ENCODE measurements at places on chromosomes 12 and 14.
A peak's percentile ranks its signal among the peaks of the same experiment; 100 is the strongest.

- no peak for DNase-seq
Observed at GRCh38 chr12:17527021-17527420, 563.0 kb downstream of the RERGL start.

GRCh38 chr12:116595186-116595585 lies 36.0 kb downstream of the MAP1LC3B2 start:
- DNase-seq, result no peak

DNA sequence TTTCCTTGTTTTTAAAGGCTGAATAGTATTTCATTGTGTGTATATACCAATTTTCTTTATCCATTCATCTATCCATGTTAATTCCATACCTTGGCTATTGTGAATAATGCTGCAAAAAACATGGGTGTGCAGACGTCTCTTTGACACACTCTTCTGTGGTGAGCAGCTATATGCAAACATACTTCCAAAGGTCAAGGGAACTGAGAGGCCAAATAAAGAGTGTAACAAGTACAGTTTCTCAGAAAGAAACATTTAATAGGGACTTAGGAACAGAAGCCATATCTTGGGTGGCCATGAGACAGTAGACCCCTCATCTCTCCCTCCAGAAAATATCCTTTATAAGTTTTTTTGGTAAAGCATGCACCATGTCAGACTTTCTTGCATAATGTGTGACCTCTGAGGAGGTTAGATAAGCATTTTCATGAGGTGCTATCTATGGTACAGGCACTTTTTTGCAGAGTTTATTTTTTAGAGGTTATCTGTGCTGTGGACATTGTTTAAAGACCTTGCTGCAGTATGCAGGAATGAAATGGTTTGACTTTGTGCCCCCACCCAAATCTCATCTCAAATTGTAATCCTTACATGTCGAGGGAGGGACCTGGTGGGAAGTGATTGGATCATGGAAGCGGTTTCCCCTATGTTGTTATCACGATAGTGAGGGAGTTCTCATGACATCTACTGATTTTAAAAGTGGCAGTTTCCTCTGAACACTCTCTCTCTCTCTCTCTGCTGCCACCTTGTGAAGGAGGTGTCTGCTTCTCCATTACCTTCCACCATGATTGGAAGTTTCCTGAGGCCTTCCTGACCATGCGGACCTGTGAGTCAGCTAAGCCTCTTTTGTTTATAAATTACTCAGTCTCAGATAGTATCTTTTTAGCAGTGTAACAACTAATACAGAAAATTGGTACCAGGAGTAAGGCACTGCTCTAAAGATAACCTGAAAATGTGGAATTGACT lies 1202.3 kb downstream of the GALC start:
- DNase-seq, result no peak

- no peak for DNase-seq
Observed at GRCh38 chr14:74594606-74595005, 17.4 kb downstream of the LTBP2 start.

GRCh38 chr14:55881577-55882241 lies 236.5 kb upstream of the PELI2 start:
- no peak for DNase-seq

DNA sequence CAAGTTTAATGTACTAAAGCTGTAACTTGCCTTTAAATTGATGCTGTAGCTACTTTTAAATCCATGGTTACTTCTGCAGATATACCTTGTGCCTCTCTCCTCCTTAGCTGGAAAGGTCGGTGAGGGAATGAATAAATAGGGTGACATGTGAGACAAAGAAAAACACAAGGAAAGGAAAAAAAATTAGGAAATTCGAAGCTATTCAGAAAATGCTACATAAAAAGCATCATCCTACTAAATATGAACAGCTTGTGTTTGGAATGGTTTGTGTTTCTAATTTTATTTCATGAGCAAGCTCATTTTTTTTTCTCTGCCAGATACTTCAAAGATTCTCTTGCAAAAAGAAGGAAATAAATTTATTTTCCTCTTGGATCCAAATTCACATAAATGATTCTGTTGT lies 186.3 kb upstream of the NUDT4 start:
- no peak for DNase-seq

- no peak for DNase-seq
Observed at GRCh38 chr14:87995500-87996290, 2.7 kb upstream of the GALC start.

DNA sequence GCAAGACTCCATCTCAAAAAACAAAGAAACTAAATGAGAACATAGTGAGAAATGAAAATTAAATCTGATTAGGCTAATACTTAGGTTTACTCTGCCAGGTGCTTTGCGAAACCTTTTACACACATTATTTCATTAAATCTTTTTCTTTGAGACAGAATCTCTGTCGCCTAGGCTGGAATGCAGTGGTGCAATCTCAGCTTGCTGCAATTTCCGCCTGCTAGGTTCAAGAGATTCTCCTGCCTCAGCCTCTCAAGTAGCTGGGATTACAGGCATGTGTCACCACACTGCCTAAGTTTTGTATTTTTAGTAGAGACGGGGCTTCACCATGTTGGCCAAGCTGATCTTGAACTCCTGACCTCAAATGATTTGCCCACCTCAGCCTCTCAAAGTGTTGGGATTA lies 21.9 kb upstream of the EEA1 start:
- DNase-seq, result no peak

GRCh38 chr14:81206115-81206514 lies 14.6 kb downstream of the GTF2A1 start:
- no peak for DNase-seq

- DNase-seq, result no peak
Observed at GRCh38 chr14:61191733-61192132, 89.4 kb downstream of the TMEM30B start.

GRCh38 chr14:77018785-77019184 lies 9.7 kb downstream of the IRF2BPL start:
- no peak for DNase-seq

DNA sequence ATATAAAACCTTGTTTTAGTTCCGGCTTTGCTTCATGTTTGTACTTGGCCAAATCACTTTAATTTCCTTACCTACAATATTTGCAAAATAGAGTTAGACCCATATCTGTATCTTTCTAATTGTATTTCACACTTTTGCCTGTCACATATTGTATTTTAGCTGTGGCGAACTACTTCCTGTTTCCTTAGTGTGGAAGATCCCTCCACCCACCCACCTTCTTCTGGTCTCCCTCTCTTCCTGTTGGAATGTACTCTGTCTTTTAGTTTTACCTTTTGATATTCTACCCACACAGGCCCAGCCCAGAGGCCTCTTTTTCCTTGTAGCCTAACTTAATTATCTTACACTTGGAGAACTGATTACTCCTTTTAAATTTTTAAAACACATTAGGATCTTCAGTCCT lies 78.2 kb downstream of the SCN8A start:
- no peak for DNase-seq

DNA sequence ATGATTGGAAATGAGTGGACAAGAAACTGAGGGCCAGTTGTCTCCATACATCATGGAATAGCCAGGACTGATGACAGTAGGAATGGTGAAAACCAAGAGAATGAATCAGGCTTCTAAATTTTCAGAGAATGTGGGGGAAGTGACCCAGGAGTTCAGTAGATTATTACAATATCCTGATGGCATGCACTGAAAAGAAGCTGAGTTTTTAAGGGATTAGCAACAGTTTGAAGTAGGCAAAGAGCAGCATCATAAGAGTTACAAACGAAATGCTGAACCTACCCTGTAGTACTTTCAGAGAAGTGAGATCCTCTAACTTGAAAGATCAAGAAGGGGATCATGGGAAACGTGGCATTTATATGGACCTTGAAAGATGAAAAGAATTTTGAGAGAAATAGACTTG lies 13.2 kb downstream of the SLC2A14 start:
- no peak for DNase-seq

- no peak for DNase-seq
Observed at GRCh38 chr12:127469331-127469730, 797.6 kb upstream of the TMEM132C start.

GRCh38 chr14:104432611-104433231 lies 146.8 kb upstream of the C14orf180 start:
- DNase-seq, result no peak

- DNase-seq, result no peak
Observed at GRCh38 chr14:99538275-99538674, 57.1 kb downstream of the CCNK start.

DNA sequence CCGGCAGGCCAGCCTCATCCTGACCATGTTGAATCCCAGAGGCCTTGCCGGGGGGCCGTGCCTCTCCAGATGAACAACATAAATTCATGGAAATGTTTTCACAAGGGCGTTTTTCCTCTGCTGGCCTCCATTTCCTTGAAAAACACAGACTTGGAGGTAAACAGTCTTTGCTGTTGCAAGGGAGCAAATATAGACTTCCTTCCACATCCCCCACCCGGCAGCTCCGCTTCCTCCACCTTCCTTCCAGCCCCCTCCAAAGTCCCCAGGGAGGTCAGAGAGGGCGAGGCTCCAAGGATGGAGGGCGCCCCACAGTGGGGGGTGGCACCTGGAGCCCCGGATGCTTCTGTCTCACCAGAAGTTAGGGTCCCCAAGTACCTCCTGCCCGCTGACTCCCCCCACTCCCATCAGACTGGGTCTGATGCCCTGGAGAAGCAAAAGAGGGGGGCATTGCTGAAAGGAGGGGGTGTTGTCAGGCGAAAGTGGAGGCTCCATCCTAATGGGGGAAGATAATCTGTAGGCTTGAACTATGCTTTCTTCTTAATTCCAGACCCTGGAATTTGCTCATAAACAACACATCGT lies 31.1 kb downstream of the CALM1 start:
- DNase-seq, result no peak

DNA sequence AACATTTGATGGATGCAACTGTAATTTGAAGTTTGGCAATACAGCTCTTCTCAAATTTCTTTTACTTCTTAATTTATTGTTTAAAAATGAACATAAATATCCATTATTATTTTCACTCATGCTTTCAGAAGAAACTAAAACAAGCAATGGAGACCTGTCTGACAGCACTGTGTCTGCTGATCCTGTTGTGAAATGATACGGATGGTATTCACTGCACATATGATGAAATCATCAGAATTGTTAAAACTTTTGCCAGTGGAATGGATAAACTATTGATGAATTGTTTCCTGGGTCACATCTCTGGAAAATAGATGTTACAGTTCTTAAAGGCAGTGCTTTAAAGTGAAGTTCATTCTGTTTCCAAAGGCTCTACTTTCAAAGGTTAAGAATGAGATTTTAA lies 59.2 kb downstream of the WASHC4 start:
- no peak for DNase-seq

- DNase-seq, result no peak
Observed at GRCh38 chr14:79583738-79584408, 627.4 kb downstream of the DIO2 start.

- DNase-seq, result no peak
Observed at GRCh38 chr14:58540749-58541632, 96.8 kb upstream of the DACT1 start.

- no peak for DNase-seq
Observed at GRCh38 chr14:32230181-32230580, 27.1 kb upstream of the RNU6-8 start.

GRCh38 chr12:54368709-54369596 lies 4.7 kb upstream of the GPR84 start:
- DNase-seq, result peak; percentile 87

DNA sequence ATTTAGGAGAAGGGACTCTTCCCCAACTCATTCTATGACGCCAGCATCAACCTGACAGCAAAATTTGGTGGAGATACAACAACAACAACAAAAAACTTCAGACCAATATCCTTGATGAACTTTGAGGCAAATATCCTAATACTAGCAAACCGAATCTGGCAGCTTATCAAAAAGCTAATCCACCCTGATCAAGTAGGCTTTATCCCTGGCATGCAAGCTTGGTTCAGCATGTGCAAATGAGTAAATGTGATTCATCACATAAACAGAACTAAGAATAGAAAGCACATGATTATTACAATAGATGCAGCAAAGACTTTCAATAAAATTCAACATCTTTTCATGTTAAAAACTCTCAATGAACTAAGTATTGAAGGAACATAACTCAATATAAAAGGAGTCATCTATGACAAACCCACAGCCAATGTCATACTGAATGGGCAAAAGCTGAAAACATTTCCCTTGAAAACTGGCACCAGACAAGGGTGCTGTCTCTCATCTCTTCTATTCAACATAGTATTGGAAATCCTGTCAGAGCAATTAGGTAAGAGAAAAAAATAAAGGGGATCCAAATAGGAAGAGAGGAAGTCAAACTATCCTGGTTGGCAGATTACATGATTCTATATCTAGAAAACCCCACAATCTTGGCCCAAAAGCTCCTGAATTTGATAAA lies 233.3 kb downstream of the CCDC59 start:
- no peak for DNase-seq

DNA sequence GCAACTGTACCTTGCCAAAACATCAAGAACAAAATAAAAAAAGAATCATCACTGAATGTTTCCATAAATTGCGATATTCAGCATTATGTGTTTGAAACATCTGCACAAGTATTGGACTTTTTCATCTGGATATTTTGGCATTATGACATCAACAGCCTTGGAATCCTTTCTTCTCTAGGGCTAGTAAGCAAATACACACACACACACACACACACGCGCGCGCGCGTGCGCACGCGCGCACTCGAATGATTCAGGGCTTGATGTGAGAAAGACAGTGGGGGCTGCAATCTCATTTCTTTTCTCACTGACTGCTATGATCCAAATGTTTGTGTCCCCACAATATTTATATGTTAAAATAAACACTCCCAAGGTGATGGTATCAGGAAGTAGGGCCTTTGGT lies 90.0 kb upstream of the SLC38A4 start:
- no peak for DNase-seq

- DNase-seq, result peak; percentile 39
Observed at GRCh38 chr14:24428628-24429394, 657 bp downstream of the CBLN3 start.

DNA sequence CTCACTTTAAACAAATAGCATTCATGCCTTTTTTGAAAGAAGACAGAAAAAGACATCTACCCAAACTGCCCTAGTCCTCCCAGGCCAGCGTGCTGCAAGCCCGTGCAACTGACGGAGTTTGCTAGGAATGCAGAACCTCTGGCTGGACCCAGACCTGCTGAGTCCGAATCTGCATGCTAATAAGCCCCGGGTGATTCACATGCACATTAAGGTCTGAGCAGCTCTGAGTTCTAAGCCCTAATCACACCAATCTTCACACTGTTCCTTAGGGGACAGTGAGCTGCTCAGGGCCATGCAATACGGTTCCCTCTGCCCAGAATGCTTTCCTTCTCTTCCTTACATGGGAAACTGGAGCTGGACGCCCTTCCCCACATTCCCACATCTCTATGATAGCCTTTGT lies 25.2 kb downstream of the HAL start:
- no peak for DNase-seq

DNA sequence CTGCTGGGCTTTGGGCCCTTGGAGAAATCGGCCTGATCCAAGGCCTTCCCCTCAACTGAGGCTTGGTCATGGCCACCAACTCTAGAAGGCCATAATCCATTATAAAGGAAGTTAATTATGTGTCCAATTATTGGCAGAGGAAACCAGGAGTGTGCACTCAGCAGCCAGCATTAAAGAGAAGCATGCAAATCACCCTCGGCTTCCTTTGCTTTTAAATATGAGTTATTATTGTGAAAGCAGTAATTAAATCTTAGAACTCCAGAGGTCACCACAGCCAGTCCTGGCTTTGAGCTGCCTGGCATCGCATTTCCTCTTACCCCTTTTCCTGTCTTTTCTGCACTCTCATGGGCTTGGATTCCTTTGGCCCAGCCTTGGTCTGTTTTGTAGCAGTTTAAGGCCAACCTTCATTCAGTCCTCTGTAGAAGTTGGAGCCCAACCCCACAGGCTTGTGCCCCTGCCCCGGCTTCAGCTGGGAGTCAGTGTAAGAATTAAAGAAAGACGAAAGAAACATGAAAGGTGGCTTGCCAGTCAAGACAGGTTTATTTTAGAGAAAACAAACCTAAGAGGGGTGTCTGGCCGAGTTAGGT lies 14.7 kb upstream of the KRT86 start:
- no peak for DNase-seq

GRCh38 chr12:93892423-93893268 lies 215.5 kb downstream of the CRADD start:
- no peak for DNase-seq
